Right atrium auricular region (tissue), 2 donors: ENCODE measurements at places on chromosomes 16 and 17. TPM values are rescaled to one million over a fixed set of nuclear protein-coding genes. Genes with fewer than 3 reads are reported as not detected.

GPRC5C gene
- 39.0 TPM for total RNA-seq

HOXB9 gene
- not detected for total RNA-seq

VASN gene
- total RNA-seq = 17.9 TPM

DNA sequence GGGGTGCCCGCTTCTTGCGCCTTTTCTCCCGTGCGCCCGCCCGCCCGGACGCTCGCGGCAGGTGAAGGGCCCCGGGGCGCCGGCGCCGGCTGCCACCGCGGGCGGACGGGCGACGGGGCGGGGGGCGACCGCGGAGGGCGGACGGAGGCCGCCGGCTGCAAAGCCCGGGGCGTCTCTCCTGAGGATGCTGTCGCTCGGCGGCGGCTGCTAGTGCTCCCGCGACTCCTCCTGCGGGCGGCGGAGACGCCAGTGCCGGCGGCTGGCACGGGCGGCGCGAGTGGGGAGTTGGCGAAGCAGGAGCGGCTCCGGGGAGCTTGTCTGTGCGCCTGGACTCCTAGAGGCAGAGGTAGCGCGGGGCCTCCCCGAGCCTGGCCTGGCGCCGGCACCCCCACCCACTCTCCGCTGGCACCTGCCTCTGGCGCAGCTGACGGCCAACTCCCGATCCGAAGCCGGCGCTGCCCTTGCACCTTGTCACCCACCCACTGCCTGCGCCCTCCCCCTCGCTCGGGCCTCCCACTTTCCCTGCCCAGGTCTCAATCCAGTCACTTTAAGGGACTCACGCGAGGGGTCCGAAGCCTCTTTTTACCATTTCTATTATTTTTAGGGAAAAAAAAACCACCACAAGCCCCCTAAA lies at the start of gene FAM20A:
FAM20A (minus strand) TSS at position 437 of the 634 bp plus-strand sequence. CDS start 701 bp downstream, outside the sequence.
- no peaks in the 10 kb centered on the region for H3K27me3 ChIP-seq
- H3K36me3 ChIP-seq = no peaks in the 10 kb centered on the region
- H3K4me1 ChIP-seq = no peaks in the 10 kb centered on the region
- H3K4me3 ChIP-seq = peak within 1 kb of the TSS; percentile 62
- no peak for DNase-seq
- peak within 1 kb of the TSS; percentile 82 for H3K27ac ChIP-seq

DNA sequence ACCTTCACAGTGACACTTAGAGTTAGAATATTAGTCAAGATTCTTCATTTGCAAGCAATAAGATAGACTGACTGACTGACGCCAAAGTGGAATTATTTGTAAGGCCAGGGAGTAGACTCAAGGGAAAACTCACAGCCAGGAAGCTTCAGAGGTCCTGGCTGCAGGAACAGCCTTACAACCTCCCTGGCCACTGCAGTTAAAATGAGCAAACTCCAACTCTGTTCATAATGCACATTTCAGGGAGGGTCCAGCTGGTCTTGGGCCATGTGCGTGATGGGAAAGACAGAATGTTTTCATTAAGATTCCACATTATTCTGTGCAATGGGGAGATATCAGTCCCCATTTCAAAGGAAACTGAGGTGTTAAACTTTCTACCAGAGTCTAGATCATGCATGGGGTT lies 9.9 kb downstream of the CAPNS2 start:
- no peak overlapping the region for H3K27ac ChIP-seq
- DNase-seq = no peak
- peaks cover 10% of the 10 kb centered on the region for H3K36me3 ChIP-seq
- no peak overlapping the region for H3K4me3 ChIP-seq
- H3K4me1 ChIP-seq = no peaks in the 10 kb centered on the region
